ENCODE measurements at places on chromosomes 6 and 20.

- DNase-seq, result no peak
Observed at GRCh38 chr6:19333936-19334335, 503.2 kb upstream of the ID4 start.

DNA sequence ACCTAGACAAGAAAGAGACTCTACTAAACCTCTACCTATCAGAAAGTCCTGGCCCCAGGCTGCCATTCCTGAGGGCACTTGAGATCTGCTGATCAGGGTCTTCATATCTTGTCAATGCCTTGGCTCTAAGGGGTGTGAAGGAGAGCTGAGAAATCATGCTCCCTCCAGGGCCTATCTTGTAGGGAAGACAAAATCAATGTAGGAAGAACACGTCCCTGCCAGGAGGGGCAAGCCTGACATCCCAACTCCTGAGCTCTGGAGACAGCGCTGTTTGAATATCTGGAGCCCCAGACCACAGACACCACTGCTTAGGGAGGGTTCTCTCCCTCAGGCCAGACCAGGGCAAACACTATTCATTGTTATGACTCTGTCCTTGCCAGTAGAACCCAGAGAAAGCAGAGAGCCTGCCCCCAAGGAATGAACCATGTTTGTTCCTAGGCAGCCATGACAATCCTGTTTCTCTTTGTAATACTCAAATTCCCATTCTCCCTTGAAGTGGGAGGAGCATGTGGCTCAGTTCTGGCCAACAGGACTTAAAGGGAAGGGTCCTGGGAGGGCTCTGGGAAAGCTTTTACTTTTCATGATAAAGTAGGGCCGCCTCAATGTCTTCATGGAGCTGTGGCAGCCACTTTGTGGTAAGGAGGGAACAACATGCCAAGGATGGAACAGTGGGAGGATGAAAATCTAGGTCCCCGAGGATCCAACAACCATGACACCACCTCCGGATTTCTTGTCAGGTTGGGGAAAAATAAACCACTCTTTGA lies 1.8 kb upstream of the FASTKD5 start:
- no peak for DNase-seq

- DNase-seq, result no peak
Observed at GRCh38 chr20:32395066-32395465, 36.9 kb downstream of the ASXL1 start.

GRCh38 chr6:26064619-26065257 lies 22.5 kb upstream of the HFE start:
- no peak for DNase-seq

DNA sequence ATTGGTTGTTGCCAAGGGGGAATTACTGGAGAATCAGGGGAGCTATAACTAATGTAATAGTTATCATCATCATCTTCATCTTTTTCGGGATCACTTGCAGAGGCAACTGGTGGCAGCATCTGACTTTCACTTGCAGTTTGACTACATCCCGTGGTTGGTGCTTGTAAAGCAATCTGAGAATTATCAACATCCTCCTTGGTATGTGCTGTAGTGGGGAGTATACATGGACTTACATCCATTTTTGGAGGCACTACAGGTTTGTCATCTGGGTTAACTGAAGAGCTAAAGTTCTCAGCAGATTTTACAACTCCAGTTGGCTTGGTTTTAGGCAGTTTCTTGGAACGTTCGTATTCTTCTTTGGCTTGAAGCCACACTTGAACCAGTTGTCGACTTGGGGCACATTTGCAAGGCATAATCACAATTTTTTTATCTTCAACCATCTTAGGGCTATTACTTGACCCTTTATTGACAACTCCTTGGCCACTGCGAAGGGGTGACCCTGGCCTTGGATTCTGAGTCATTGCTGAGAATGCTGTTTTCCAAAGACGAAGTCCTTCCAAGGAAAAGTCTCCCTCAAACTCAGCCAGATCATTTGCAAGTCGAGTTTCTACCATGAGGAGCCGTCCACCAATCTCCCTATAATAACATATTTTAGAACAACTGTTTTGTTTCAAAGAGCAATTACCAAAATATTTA lies 115.5 kb downstream of the REV3L start:
- DNase-seq, result no peak

- DNase-seq, result no peak
Observed at GRCh38 chr6:155406801-155407200, 48.8 kb downstream of the NOX3 start.

GRCh38 chr6:40983752-40984151 lies 55.3 kb downstream of the UNC5CL start:
- no peak for DNase-seq

GRCh38 chr6:105917038-105917695 lies 169.0 kb upstream of the PRDM1 start:
- no peak for DNase-seq

DNA sequence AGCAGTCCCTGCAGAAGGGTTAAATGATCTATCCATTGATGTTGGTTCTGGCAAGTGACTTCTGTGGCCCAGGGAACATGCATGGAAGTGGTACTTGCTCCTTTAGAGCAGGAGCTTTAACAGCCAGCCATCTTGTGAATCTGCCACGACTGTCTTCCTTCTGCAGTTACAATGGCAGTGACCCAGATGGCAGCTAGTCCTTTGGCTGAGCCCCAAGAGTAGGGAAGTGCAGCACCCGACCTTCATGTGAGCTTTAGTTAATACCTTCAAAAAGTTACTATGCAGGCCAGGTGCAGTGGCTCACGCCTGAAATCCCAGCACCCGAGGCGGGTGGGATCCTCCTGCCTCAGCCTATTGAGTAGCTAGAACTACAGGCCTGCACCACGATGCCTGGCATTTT lies 66.4 kb downstream of the POPDC3 start:
- no peak for DNase-seq

GRCh38 chr6:140101818-140102217 lies 727.4 kb upstream of the CITED2 start:
- DNase-seq, result no peak

DNA sequence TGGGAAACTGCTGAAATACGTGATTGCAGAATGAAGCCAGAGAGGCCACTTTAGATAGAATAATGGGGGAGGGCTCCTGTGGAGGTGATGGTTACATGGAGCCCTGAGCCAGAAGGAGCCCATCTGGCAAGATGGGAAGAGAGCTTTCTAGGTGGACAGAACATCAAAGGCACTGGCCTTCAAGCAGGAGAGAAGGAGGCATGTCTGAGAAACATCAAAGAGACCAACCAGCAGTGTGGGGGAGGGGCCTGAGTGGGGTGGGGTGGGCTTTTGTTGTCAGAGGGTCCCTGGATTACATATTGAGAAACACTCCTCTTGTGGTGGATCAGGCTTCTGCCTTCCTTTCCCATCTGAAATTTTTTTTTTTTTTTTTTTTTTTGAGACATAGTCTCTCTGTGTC lies 1.9 kb upstream of the KCNG1 start:
- DNase-seq, result no peak

GRCh38 chr20:38180781-38181180 lies 15.7 kb upstream of the TGM2 start:
- DNase-seq, result no peak

GRCh38 chr20:57987659-57988058 lies 240.8 kb downstream of the ANKRD60 start:
- DNase-seq, result no peak

- DNase-seq, result no peak
Observed at GRCh38 chr6:56299916-56300315, 52.5 kb upstream of the COL21A1 start.

GRCh38 chr6:167530951-167531350 lies 206.1 kb downstream of the TTLL2 start:
- no peak for DNase-seq

- DNase-seq, result no peak
Observed at GRCh38 chr20:23655491-23656211, 17.9 kb upstream of the CST3 start.

GRCh38 chr6:10684618-10685017 lies 9.8 kb downstream of the C6orf52 start:
- no peak for DNase-seq

DNA sequence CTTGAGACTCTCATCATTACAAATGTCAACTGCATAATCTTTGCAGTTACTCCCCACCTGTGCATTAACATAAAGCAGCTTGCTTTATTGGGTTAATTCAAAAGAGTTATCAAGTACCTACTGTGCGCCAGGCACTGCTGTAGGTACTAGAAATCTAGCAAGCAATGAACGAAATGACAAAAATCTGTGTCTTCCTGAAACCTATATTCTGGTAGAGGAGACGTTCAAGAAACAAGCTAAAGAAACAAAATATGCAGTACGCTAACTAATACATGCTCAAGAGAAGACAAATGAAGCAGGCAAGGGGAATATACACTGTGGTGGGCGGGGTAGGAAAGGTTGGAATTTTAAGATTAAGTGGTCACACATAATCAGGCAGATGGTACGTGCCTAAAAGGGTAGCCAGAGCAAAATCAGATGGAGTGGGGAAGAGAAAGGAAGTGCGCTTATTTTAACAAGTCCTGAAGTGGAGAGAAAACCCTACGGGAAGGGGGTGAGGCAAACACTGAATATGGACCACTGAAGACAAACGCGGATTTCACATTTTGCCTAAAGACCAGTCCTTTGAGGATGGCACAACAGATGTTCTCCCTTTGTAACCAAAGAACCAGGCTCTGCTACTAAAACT lies 1.2 kb downstream of the ELOVL2 start:
- no peak for DNase-seq

DNA sequence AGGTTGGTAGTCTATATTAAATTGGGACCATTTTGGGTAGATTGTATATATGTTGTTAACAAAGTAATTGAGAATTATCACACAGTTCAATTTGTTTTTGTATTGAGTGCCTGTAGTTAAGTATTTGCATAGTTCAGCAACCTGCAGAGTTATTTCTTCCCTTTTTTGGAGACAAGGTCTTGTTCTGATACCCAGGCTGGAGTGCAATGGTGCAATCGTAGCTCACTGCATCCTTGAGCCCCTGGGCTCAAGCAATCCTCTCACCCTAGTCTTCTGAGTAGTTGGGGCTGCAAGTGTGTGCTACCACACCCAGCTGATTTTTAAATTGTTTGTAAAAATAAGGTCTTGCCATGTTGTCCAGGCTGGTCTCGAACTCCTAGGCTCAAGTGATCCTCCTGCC lies 250.5 kb downstream of the UTRN start:
- no peak for DNase-seq

DNA sequence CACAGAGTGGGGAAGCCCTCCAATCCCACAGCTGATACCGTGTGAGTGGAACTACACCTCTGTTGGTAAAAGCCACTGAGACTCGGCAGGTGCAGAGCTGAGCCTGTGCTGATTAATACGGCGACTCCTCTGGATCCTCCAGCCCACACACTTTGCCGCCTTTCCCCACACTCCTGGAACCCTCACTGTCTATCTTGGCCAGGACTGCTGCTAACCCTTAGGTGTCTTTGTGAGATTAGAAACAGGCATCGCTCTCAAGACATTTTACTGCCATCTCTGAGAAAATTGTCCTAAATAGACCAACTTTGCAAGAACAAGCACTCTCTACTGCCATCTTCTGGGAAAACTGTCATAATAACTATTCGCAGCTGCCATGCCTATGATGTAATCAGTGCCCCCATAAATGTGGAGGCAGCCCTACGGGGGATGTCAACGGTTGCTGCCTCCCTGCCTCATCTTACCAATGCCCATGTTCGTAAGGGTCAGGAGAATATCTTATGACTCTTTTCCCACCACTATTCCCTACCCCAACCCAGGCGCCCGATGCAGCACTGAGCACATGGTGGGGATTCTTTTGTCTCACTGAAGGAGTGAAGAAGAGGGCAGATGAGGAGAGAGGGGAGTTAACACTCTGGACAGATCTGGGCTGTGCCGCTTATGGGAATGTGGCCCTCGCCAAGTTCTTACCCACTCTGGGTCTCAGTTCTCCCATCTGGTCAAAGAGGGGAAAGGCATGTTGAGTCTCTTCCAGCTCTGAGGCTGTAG lies 26.1 kb upstream of the KCNB1 start:
- DNase-seq, result no peak

- DNase-seq, result no peak
Observed at GRCh38 chr6:90249034-90249433, 47.6 kb downstream of the BACH2 start.

DNA sequence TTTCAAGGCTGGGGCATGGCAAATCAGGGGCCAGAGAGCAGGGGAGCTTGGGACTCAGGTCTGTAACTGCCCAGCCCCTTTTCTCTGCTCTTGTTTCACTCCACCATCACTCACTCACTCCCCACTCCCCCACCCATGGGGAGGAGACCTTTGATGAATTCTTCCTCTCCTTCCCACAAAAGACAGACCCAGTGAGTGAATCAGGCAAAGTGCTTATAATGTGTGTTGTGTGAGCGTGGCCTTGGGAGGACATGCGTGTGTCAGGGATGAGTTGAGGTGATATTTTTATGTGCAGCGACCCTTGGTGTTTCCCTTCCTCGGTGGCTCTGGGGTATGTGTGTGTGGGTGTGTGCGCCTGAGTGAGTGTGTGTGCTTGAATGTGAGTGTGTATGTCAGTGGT lies 1.0 kb upstream of the CUL9 start:
- DNase-seq, result no peak

DNA sequence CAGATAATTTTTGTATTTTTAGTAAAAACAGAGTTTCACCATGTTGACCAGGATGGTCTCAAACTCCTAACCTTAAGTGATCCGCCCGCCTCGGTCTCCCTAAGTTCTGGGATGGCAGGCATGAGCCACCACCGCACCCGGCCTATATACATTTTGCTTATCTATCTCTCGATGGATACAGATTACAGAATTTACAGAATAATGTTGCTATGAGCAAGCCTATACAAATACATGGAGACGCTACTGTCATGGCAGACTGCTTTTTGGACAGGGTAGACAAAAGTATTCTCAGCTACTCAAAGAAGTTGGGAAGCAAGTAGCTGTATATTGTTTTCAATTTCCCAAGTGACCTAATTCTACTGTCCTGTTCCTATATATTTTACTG lies 1.6 kb downstream of the HSPA1L start:
- DNase-seq, result no peak

DNA sequence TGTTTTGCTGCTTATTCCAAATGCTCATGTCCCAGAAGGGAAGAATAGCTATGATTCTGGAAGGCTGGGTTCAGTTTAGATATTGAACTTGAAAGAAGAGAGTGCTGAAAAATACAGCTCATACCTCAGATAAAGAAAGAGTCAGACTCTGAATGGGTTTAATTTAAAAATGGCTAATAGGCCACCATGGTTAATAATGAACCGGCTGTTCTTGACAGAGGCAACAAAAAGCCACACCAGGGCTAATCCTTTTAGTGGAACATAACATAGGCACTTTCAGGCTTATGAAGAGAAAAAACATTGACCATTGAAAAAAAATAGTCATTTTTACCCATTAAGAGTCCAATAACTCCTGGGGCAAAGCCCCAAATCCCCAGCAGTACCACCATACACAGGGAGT lies 59.4 kb downstream of the TNFRSF21 start:
- DNase-seq, result no peak

GRCh38 chr6:159700970-159701369 lies 7.9 kb upstream of the SOD2 start:
- no peak for DNase-seq

GRCh38 chr6:28353356-28353755 lies 3.6 kb downstream of the ZKSCAN3 start:
- DNase-seq, result no peak

GRCh38 chr6:5746053-5746758 lies 260.5 kb downstream of the NRN1 start:
- DNase-seq, result no peak

DNA sequence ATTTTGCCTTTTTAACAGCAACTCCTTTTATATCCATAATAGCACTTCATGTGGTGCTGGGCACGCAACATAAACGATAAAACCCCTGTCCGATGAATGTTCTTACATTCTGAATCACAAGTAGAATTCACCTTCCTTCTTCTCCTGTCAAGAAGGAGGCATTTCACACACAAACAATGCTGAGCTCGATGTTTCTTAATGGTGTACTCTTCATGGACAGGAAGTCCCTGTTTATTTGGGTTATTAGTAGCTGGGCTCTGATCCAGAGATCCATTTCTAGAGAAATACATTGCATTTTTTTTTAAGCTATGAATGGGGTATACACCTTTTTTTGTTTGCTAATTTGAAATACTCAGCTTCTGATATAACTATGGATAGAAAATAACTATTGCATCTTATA lies 82.4 kb downstream of the PPP1R3G start:
- DNase-seq, result no peak
